ENCODE measurements at places on chromosomes 12 and 14.
A peak's percentile ranks its signal among the peaks of the same experiment; 100 is the strongest.

DNA sequence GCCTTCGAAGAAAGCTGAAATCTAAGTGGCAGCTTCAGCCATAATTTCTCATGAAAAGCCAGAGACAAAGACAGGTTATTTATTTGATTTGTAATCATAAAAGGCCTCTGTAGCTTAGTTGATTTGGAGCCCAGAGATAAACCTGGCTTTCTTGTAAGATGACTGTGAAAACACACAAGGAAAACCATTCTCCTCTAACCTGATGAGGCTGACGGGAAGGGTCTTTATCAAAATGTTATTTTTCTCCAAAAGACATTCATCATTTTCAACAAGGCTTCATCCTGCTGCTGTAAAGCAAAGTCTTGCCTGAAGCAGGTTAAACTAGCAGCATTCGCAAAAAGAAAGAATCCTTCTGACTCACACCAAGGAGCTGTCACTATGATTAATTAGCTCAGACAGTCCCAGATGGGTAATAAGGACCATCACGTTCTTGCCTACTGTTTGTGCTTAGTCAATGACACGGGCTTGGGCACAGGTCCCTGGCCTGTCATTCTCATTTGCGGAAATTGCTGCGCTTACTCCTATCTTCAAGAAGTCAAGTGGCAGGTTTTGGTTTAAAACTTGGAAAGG lies 286.6 kb downstream of the C12orf75 start:
- DNase-seq: no peak

- DNase-seq: no peak
Observed at GRCh38 chr12:11723993-11724392, 74.5 kb downstream of the ETV6 start.

GRCh38 chr14:60184146-60184904 lies 19.1 kb upstream of the DHRS7 start:
- DNase-seq: no peak

GRCh38 chr12:121132601-121133481 lies at the start of gene P2RX7:
P2RX7 (plus strand) TSS chr12:121132876; CDS start chr12:121132971, 95 bp downstream.
- peak; percentile 83 for DNase-seq

GRCh38 chr12:100672075-100672592 lies 98.7 kb downstream of the GAS2L3 start:
- peak; percentile 39 for DNase-seq
